ENCODE measurements at places on chromosomes 1 and 21.

GRCh38 chr1:85059563-85059962 is 11.3 kb upstream of the MCOLN3 start:
- DNase-seq, result no peak

DNA sequence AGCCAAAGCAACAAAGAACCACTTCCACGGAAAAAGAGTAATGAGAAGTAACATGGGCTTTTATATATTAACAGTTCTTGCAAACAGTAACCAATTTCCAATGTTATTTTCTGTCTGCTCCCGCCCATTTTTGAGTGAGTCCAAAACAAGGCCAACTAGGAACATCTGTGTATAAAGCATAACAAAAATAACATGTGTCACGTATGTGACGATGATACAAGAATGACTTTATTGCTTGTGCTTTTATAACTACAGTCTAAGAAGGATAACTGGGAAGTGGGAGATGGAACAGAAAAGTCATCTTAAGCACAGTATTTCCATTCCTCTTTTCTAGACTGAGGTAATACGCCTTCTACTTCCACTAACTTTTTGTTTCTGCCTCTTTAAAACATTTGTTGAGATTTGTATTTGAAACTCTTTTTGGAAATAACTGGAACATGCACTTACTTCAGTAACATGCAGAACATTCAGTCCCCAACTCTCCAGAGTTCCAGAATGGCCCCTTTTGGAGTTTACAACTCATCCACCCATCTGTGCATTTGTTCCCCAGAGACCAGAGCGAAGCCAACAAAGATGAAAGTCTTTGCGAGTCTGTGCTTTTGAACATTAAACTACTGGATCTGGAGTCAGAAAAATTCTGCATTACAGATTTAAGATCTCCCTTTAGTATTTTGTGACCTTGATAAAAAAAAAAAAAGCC is 143.0 kb upstream of the ZRANB2 start:
- DNase-seq, result no peak

- no peak for DNase-seq
Observed at GRCh38 chr1:244424649-244425334, 26.9 kb downstream of the ADSS2 start.

GRCh38 chr1:201436969-201437368 is 15.4 kb upstream of the TNNI1 start:
- DNase-seq, result no peak

GRCh38 chr1:203287109-203287893 is 18.0 kb upstream of the BTG2 start:
- peak; percentile 99 for DNase-seq

- no peak for DNase-seq
Observed at GRCh38 chr1:230286166-230286889, 139.8 kb downstream of the PGBD5 start.

- no peak for DNase-seq
Observed at GRCh38 chr1:227887697-227888403, 59.9 kb downstream of the WNT9A start.

DNA sequence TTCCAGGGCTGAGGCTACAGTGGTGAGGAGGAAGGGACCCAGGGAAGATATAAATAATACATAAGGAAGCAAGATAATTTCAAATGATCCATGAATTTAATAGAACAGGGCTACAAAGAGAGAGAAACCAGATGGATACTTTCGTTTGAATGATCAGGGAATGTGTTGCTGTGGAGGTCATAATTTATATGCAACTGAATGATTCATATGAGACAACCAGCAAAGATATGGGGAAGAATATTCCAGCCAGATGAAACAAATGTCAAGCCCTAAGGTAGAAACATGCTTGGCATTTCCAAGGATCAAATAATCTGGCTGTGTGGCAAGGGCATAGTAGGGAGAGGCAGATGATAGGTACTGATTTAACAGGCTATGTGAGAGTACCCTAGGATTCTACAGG is 84.8 kb upstream of the ZC3H11B start:
- DNase-seq, result no peak

DNA sequence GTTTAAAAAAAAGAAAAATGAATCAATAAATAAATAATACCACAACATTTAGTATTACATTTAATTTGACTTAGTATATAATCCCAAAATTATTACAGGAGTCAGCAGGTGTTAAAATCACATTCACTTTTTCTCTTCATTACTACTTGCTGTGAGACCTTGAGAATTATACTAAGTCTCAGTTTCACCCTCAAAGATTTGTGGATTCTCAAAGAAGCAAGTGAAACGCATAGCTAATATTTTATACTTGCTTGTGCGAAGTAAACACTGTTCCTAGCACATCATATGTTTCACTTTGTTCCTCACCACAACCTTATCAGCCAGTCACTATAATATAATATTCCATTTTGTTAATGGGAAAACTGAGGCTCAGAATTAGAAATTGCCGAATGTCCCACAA is 4.0 kb downstream of the CLCA1 start:
- no peak for DNase-seq

GRCh38 chr1:229272164-229273158 is 1.6 kb downstream of the RAB4A start:
- DNase-seq, result peak; percentile 54

DNA sequence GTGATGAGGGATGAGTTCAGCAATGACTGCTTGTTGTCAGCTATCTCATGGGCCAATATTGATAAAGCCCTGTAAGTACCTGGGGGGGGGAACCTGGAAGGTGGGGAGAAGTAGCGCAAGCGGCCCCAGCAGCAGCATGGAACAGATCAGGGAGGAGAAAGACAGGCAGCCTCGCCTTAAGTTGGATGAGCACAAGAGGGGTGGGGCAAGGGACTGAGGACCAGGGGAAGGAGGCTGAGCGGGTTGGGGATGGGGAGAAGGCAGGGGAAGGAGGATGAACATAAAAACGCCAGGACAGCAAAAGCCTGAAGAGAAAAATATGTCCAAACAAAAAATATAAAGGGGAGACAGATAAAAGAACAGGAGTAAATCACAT is 70.6 kb downstream of the ALG14 start:
- DNase-seq, result no peak

GRCh38 chr1:116379674-116380498 is 6.8 kb downstream of the ATP1A1 start:
- no peak for DNase-seq

- DNase-seq, result no peak
Observed at GRCh38 chr1:30684881-30685795, 38.2 kb downstream of the MATN1 start.

GRCh38 chr1:240705579-240705978 is 93.6 kb upstream of the GREM2 start:
- DNase-seq, result no peak

GRCh38 chr1:164223378-164223777 is 335.6 kb upstream of the PBX1 start:
- no peak for DNase-seq

- no peak for DNase-seq
Observed at GRCh38 chr1:36912365-36912865, 121.9 kb downstream of the GRIK3 start.

- no peak for DNase-seq
Observed at GRCh38 chr1:178581351-178582303, 68.7 kb downstream of the TEX35 start.

GRCh38 chr1:112383759-112384370 is 12.1 kb upstream of the CTTNBP2NL start:
- DNase-seq, result no peak

GRCh38 chr1:168167806-168168205 is 11.0 kb upstream of the TIPRL start:
- no peak for DNase-seq

DNA sequence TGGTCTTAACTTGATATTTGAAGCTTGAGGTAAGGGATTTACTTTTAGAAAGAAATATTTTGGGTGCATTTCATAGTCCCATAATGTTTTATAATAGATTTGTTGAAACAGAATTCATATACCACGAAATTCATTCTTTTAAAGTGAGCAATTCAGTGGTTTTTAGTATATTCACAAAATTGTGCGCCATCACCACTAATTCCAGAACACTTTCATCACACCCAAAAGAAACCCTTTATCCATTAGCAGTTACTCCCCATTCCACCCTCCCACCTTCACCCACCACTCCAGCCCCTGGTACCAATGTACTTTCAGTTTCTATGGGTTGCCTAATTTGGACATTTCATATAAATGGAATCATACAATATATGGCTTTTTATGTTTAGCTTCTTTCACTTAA is 38.9 kb upstream of the DMRTB1 start:
- no peak for DNase-seq

GRCh38 chr21:46636181-46636512 is 673 bp downstream of the PRMT2 start:
- no peak for DNase-seq

DNA sequence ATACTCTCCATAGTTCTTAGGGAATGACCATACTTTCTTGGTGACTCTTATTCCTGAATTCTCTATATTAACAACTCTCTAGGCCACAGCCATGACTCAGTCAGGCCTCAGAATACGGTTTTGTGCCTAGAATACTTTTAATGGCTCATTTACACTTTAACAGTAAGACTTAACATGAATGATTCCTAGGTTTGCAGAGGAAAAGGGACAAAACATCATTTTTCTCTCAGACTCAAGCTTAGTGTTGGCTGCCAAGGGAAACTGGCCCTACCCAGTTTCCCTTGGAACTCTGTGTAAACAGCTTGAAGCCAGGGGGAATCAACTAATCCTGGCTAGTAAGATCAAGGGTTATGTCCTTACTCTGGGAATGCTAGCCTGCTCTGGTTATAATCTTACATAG is 164.9 kb upstream of the PKN2 start:
- DNase-seq, result no peak

DNA sequence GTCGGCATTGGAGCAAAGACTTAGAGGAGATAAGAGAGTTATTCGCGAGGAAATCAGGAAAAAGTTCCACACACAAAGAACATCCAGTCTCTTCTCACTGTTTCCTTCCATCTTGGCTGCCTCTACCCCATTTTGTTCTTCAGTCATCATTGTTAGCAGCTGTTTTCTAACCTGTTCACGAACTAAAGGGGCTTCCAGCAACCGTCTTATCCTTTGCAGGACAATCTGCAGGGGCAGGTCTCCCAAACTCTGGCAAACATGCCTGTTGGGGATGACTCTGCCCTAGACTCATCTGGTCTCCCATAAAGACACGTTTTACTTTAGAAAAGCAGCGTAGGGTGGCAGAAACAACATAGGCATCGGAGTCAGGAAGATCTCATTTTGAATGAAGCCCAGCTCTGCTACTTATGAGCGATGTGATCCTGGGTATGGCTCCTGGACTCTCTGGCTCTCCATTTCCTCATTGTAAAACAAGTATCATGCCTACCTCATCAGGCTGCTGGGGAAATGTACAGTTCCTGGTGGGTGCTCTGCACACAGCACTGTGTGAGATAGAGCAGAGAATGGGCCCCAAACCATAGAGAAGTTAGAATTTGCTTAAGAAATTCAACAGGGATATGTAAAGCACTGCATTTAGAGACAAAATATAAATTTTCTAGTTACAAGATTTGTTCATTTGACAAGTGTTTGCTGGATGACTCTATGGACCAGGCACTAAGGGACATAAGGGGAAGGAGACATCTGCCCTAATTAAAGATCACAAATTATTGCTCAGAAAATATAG is 59.7 kb downstream of the MEF2D start:
- no peak for DNase-seq

GRCh38 chr1:35762141-35762540 is 7.6 kb downstream of the CLSPN start:
- DNase-seq, result no peak

GRCh38 chr21:16455978-16456377 is 726.2 kb downstream of the USP25 start:
- no peak for DNase-seq

GRCh38 chr1:32992489-32993323 is 28.1 kb upstream of the RNF19B start:
- peak; percentile 96 for DNase-seq

DNA sequence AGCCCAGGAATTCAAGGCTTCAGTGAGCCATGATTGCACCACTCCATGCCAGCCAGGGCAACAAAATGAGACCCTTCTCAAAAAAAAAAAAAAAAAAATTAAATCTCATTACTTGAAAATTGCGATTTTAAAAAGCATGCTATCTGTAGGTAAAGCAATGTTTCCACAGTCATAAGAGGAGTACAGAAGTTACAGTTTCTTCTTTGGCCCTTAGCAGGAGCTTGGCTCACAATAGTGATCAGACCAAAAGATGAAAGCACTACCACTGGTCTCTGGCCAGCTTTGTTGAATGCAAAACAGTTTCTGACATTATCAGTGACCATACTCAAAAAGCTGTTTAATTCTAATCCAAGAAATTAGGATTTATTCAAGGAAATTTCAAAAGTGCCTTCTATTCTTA is 31.2 kb downstream of the VAV3 start:
- no peak for DNase-seq

GRCh38 chr1:208207388-208208131 is 36.6 kb downstream of the PLXNA2 start:
- no peak for DNase-seq

GRCh38 chr1:118894836-118895235 is 93.3 kb downstream of the TBX15 start:
- DNase-seq, result no peak

DNA sequence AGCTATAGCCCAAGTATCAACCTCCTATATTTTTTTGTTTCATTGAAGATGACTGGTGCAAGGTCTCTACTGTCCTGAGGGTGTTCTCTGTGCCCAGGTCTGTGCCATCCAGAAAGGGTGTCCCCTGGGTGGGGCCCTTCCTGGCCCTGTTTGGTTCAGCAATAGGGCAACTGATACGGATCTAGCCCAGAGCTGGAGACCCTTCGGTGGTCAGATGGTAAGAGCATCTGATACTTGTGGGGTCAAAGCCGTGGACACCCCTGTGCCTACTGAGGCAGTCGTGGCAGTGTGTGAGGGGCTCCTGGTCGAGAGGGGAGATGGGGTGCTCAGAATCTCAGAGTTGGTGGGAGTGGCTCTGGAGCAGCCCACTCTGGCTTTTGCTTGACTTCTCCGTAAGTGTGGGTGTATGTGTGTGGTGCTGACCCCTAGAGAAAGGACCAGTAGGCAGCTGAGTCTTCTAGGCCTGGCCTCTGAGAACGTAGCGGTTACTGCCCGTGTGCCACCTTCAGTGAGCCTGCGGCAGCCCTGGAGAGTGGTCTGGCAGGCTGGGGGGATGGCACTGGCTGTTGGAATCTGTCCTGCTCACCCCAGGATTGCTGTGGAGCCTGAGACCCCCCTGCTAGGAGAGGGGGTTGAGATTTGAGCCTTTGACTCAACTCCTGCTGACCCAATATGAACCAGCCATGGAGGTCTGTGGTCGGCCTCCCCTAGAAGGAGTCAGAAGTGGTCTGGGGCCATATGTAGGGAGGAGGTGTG is 2.7 kb downstream of the AMPD2 start:
- no peak for DNase-seq

DNA sequence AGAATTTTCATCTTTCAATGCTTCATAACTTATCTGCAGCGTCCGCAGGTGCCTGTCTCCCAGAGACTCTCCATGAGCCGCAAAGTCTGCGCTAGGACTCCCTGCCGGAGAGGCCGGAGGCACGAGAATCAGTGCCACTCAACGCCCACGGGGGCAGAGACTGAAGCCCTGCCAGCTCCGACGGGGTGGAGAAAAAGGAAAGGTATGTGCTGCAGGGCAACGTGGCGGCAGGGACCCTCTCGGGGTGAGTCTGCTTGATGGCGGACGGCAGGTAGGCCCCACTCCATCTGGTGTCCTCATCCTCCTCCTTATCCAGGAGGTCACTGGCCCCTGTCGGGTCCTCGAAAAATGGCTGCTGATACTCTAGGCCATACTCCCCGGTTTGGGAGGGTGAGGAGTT is 21.9 kb upstream of the MRPS14 start:
- DNase-seq, result no peak
